ENCODE measurements at places on chromosomes 12 and 14.
A peak's percentile ranks its signal among the peaks of the same experiment; 100 is the strongest.

GRCh38 chr12:30466093-30466585 lies 229.5 kb downstream of the IPO8 start:
- no peak for DNase-seq

- no peak for DNase-seq
Observed at GRCh38 chr12:49796155-49796554, 32.1 kb downstream of the NCKAP5L start.

GRCh38 chr14:105483300-105484068 lies 3.2 kb upstream of the CRIP1 start:
- no peak for DNase-seq

GRCh38 chr12:108711489-108712164 lies 19.7 kb downstream of the CORO1C start:
- no peak for DNase-seq

DNA sequence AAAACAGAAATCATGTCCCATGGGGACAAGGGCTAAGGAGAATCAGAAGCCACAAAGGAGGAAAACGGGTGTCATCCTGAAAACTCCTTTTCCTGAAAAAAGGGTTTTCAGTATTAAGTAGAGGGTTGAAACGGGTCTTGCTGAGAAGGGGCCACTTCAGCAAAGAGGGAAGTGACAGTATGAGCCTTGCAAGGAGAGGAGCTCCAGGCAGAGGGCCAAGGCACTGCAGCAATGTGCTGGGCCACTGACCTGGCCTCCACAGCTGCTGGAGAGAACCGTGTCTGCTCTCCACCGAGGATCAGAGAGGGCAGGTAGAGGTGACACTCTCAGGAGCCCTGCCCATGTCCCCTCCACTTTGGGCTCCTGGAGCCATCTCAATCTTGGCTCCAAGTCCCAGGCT lies 103.3 kb downstream of the NCOR2 start:
- DNase-seq, result no peak

DNA sequence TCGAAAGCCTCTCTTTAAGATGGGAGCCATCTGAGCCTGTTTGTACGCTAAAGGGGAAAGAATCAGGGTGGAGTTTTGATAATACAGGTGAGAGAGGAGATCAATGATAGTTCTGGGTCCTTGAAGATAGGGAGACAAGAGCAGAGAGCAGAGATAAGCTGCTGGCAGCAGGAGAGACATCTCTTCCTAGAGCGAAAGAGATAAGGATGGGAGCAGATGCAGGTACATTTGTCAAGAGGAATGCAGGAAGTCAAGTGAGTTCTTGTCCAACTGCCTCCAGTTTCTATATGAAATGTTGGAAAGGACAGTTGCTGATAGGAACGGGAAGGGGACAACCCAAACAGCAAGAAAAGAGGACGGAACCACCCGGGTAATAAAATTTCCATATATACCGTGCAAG lies 24.7 kb upstream of the HIF1A start:
- DNase-seq, result no peak

- DNase-seq, result no peak
Observed at GRCh38 chr12:68036642-68037041, 47.4 kb downstream of the IFNG-AS1 start.

DNA sequence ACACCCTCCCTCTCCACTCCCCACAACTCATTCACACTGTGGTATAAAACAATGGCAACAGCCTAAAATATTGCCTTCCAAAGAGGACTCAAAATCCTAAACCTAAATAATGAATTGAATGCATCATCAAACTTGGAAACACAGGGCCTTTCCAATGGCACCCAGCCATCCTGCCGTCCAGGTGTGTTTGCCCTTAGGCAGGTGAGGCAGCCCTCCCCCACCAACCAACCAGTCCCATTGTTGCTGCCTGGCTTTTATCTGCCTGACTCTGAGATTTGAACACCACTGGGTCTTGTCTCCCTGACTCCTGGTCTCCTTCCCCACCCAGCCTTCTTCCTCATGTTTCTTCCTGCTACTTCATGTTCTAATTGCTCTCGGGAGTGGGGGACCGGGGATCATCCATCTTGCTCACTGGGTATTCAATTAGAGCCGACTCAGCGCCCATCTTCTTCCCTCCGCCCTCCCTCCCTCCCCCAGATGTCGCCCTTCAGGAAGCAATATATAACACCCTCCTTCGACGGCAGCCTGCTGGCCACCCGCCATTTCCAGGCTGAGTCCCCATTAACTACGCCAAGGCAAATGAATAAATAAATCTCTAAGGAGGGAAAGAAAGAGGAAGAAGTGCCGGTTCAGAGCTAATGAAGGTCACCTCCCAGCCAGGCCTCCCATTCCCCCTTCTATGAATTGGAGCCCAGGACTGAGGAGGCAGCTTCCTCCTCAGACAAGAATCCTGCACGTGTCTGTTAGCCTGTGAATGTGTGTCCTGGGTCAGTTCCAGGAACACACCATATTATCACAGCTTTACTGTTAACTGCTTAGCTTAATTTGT lies 36.3 kb upstream of the NTF3 start:
- peak; percentile 14 for DNase-seq

- DNase-seq, result no peak
Observed at GRCh38 chr12:39816671-39817185, 197.1 kb upstream of the ABCD2 start.

DNA sequence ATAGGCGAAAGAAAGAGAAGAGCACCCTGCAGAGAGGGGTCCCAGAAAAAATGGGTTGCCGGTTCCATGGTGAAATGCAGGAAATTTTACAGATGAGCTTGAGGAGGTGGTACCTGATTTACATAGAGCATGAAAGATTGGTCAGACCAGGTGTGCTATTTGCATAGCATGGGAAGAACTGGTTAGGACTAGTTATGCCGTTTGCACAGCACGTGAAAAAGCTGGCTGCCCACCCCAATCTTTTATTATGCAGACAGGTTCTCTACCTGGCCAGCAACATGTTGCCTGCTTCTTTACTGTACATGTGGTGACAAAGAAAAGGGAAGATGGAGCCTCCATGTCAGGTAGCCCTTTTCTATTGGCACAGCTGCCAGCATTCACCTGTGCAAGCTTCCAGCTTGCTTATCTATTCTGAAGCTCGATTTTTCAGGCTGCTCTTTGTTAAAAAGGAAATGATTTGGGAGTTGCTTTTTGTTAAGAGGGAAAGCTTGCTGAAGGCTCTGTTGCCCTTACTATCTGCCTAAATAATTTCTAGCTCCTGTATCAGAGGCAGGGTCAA lies 62.9 kb upstream of the ELK3 start:
- DNase-seq, result no peak

- peak; percentile 97 for DNase-seq
Observed at GRCh38 chr14:34699873-34700621, 14.3 kb downstream of the CFL2 start.

DNA sequence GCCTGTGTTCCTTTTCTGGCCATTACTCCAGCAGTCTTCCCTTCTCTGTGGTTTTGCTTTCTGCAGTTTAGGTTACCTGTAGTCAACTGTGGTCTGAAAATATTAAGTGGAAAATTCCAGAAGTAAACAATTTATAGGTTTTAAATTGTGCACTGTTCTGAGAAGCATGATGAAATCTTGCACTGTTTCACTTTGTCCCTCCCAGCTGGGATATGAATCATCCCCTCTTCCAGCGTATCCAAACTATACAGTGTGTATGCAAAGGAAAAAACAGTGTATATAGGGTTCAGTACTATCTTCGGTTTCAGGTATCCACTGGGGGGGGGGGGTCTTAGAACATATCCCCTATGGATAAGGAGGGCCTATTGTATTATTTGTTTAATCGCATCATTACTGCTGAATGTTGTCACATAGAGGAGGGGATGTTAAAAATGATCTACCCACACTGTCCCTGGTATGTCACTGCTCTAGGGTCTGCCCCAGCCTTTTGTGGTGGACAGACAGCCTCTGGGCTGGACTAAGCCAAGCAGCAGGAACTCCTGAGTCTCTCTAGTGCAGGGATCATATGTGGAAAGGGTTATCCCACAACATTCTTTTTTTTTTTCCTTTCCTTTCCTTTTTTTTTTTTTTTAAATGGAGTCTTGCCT lies 109.1 kb upstream of the MAX start:
- no peak for DNase-seq

- no peak for DNase-seq
Observed at GRCh38 chr12:107404981-107405380, 280.6 kb upstream of the PWP1 start.

DNA sequence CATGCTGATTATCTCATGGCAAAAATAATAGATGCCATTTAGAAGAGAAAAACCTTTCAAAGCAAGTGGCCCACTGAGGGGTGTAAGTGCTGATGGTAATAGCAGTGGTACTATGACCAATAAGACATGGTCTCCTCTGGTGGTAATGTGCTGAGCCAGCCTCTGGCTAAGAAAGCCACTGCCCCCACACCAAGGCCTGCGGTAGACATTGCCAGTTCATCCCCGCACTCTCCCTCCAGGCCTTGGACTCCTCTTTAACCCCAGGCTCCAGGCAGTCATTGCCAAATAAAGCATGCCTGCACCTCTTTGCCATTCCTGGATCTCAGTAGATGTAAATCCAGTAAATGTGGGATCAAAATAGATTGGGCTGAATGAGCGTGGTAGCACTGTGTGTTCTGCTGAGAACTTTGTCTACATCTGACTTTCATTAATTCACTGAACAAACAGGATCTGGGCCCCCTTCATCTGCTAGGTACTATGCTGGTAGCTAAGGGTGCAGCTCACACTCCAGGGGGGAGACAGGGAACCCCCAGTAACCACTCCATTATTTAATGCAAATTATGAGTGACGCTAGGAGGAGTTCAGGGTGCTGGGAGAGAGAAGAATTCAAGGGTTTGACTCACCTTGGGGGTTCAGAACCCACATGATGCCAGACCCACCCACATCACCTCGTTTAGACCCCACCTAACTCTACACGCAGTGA lies 89.3 kb downstream of the BCL11B start:
- no peak for DNase-seq

DNA sequence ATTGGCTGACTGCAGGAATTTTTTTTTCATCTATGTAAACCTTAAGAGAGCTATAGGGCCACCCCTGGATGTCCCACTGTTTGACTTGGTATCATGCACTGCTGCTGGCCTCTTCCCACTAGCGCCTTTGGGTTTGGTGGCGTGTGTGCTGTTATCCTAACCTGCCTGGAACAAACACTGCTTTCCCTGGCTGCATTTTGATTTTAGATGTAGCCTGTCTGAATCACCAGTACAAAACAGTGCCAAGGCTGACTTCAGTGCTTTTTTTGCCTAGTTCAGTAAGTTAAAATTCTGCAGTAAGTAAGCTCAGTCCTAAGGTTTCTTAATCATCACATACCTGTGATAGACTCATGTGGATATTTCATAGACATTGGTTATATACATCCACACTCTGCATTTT lies 99.2 kb downstream of the EML1 start:
- DNase-seq, result no peak
